ENCODE measurements at places on chromosomes 12 and 14.

DNA sequence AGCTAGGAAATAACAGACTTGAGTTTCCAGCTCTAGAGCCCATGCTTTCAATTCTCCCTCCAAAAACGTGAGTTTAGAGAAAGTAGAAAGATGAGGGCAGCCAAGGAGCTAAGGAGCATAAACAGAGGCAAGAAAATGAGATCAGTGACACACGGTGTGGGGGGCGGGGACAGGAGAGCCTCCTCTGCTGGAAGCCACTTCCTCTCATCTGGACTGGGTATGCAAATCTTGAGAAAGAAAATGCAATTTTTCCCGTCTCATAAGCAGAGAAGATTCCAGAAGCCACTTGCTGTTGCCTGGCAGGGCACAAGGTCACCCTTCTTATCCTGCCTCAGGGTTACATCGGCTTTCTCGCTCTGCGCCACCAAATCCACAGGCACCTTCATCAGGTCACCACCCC is 6.0 kb downstream of the OR10P1 start:
- no peak for DNase-seq

DNA sequence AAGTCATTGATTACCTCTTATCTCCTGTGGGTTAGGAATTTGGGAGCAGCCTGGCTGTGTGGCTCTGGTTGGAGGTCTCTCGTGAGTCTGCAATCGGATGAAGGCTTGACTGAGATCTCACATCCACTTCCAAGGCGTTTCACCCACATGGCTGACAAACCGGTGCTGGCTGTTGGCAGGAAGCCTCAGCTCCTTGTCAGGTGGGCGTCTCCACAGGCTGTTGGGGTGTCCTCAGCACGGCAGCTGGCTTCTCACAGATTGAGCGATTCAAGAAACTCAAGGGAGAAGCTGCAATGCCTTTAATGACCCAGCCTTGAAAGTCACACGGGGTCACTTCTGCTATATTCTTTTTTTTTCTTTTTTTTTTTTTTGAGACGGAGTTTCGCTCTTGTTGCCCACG is 28.6 kb upstream of the CORO1C start:
- no peak for DNase-seq

DNA sequence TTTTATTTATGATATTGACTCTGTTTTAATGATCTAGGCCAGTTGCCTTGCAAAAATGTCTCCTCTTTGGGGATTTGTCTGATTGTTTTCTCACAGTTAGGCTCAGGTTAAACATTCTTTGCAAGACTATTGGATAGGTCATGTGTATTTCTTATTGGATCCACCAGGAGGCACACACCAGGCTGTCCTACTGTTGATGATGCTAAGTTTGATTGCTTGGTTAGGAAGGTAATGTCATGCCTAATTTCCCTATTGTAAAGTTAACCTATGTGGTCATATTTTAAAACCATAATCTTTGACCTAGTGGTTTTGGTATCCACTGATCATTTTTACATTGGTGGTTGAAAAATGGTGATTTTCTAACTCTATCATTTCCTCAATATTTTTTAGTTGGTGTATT is 137.1 kb downstream of the BRMS1L start:
- no peak for DNase-seq

DNA sequence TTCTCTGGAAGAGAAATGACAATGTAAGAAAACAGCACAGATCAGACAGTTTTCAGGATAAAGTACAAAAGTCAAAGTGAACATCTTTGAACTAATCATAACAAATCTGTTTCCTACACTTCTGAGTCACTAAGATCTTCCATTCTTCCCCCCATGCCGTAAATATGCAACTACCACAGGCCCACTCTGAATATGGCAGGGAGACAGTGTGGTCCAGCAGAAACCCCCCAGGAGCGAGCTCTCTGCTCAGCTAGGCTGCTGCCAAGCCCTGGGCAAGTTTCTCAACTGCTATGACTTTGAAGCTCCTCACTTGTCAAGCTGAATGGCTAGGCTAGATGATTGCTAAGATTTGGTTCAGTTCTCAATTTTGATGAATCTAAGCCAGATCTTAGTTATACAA is 148.1 kb downstream of the EFCAB11 start:
- DNase-seq: no peak

DNA sequence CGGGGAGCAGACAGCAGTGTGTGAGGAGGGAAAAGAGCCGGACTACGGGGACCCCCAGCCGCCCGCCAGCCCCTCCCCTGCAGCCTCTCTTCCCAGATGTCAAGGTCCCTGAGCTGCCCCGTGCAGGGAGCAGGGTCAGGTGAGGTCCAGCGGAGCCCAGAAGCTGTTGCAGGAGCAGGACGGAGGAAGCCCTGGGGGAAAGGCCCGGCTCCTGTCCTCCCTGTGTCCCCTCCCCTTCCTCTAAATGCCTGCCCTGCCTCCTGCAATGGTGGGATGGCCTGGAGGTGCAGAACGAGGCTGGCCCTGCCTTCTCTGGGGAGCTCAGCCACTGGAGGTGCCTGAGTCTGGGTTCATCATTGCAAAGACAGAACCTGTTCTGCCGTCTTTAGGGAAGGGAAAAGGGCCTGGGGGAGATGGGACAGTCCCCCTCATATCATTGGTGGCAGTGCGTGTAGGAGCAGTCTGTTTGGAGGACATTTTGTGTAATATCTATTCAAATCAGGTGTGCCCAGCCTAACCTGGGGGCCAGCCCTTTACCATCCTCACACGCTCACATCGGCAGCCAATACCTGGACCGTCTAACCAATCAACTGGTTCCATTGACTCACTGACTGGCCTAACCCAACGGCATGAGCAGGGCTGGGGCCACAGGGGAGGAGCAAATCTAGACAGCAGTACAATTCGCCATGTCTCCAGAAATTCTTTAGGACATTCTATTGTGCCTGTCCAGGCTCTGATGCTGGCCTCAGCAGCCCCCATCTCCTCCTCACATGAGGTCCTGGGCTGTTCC is 364.1 kb upstream of the SFSWAP start:
- no peak for DNase-seq

DNA sequence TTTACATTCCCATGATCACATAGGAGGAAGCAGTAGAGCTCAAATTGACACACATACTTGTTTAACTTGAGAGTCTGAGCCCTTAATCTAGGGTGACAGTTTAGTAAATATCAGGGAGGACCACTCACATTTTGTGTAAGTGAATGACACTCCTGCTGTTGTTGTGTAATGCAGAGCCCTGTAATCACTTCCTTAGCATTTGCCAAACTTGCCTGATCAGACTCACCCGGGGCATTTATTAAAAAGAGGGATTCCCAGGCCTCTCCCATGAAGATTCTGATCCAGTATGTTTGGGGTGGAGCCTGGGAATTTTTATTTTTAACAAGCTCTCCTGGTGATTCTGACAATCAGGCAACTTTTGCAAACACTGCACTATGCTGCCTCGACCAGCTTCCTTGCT is 119.6 kb downstream of the NUAK1 start:
- DNase-seq: no peak

All from stimulated activated CD4-positive, alpha-beta T cell treated with anti-CD3 and anti-CD28 coated beads, Interleukin-12 subunit alpha, Interleukin-12 subunit beta, amount 100 ng/mL, for 24 hours (primary cell).